Suppressor macrophage treated with lipopolysaccharide for 1 hour (primary cell): ENCODE measurements at places on chromosomes 2 and 18.

- DNase-seq, result no peak
Measured at GRCh38 chr2:105103481-105103880, 65.6 kb downstream of the MRPS9 start.

GRCh38 chr18:10846657-10847407 lies 302.5 kb downstream of the PIEZO2 start:
- no peak for DNase-seq

GRCh38 chr18:44679914-44680272 lies 795 bp upstream of the SETBP1 start:
- peak; percentile 52 for DNase-seq

- DNase-seq, result no peak
Measured at GRCh38 chr18:79542876-79543750, 136.5 kb upstream of the CTDP1 start.

GRCh38 chr18:28814365-28814764 lies 637.4 kb upstream of the CDH2 start:
- no peak for DNase-seq

DNA sequence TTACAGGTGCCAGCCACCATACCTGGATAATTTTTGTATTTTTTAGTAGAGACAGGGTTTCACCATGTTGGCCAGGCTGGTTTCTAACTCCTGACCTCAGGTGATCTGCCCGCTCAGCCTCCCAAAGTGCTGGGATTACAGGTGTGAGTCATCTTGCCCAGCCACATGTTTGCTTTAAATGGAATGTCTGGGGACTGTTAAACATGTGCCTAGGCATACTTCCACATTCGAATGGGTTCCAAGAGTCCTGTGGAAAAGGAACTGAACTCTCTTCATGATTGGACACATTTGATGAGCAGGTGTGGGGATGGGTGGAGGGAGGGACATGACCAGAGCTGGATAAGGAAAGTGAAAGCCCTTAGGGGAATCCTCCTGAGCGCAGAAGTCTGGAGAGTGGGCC lies 58.4 kb upstream of the GREB1L start:
- DNase-seq, result no peak

- no peak for DNase-seq
Measured at GRCh38 chr18:40577239-40577980, 1377.6 kb upstream of the PIK3C3 start.

DNA sequence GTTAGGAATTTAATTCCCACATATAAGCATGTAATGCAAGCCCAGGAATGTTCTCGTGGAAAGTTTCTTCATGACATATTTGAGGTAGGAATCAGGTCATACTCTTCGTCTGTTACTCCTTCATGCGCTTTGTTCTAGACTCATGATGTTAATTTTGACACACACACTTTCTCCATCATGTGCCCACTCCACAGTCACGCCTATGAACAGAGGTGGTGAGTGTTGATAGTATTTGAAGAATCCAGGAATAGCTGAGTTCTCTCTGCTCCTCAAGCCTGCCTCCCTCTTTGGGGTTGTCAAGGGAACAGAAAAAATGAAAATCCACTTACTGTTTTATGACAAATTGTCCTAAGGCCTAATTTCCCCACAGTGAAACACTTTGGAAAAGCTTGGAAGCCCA lies 117.3 kb upstream of the SERPINE2 start:
- DNase-seq, result no peak

- DNase-seq, result no peak
Measured at GRCh38 chr2:237343993-237344392, 70.0 kb downstream of the COL6A3 start.

DNA sequence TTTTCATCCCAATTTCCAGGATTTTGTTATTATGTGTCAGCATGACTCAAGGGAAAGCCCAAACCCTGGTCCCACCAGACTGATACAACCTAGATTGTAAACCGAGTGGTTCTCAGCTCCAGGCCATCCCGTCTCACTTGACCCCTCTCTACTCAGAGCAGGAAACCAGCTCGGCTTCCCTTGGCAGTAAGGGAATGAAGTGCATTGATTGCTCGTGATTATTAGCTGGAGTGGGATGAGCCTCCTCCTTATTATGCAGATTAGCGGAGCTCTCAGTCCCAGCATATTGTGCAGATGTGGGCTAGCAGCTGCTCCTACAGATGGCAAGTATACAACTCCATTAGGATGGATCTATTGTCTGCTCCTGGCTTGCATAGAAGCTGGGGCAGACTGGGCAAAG lies 167.6 kb downstream of the LNPK start:
- DNase-seq, result no peak

DNA sequence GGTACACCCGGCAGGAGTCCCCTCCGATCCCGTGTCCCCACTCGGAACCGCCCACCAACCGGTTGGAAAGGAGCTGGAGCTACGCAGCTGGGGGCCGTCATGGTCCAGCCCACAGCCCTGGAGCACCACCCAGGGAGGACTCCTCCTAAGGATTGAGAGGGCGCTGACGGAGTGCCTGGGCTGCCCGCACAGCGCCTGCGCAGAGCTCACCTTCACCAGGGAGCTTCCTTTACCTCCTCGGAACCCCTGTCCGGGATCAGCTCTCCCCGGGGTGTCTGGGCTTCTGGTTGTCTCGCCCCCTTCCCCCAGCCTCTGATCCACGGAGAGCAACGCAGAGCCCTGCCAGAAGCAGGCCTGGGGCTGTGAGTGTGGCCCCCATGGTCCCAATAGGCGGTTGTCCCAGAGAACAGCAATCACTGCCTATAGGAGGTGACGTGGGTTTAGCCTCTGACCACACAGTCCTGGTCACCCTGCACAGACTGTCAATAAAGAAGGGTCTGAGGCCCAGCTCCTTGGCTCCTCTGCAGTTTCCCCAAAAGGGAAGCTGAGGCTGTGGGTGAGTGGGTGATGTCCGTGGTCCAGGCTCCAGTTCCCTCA lies 14.6 kb downstream of the ALPG start:
- DNase-seq, result no peak

GRCh38 chr18:1094409-1094808 lies 189.7 kb downstream of the ADCYAP1 start:
- DNase-seq, result no peak

DNA sequence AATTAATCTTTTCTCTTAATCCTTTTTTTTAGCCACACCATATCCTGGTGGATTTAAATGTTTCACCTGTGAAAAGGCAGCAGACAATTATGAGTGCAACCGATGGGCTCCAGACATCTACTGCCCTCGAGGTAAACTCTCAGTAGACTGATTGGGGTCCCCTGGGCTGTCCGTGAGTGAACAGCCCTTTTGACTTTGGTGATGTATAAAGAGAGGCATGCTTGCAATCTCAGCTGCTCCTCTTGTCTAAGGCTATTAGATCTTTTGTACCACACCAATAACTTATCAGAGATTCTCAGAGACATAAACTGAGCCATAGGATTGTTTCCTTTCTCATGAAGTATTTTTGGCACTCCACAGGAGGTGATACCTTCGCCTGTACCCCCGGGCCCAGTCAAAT lies 118.6 kb downstream of the LYPD6 start:
- DNase-seq, result no peak

DNA sequence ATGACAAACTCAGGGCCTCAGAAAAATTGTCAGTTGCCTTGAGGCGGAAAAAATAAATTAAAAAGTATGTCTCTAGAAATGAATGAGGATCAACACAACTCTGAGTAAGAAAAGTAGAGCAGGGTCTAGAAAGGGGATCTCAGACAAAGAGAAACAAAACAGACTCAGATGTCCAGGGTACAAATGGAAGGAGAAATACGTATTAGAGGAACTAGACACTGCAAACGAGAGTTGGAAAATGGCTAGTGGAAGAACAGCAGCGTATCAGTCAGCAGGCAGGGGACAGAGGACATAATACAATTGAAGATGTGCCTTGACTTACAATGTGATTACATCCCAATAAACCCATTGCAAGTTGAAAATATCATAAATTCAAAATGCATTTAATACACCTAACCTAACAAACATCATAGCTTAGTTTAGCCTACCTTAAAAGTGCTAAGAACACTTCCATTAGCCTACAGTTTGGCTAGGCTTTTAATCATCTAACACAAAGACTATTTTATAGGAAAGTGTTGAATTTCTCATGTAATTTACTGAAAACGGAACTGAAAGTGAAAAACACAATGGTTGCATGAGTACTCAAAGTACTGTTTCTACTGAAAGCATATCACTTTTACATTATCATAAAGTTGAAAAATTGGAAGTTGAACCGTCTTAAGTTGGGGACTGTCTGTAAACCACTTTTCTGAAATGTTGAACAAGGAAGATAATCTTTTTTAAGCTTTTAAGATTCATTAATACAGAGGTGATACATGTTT lies 182.8 kb downstream of the NBAS start:
- DNase-seq, result no peak

- DNase-seq, result no peak
Measured at GRCh38 chr18:26863122-26863879, 2.2 kb downstream of the AQP4 start.

- DNase-seq, result peak; percentile 47
Measured at GRCh38 chr2:28681606-28682005, 70.0 kb upstream of the PPP1CB start.

DNA sequence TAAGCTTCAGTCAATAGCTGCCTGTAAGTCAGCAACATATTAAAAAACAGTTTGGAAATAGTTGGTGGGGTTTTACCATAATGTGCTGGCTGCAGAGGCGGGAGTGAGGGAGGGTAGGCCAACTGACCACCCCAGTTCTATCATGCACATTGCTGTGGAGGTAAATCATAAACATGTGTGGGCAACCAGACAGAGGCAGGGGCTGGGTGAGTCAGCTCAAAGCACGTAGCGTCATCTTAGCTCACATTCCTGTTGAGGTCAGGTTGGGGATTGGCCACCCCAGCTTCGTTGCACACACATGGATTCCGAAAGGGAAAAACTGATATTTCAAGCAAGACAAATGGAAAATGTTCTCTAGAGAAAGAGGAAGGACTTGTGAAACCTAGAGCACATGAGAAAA lies 19.5 kb downstream of the GPR45 start:
- no peak for DNase-seq

GRCh38 chr18:39200153-39200552 lies 1634.6 kb upstream of the CELF4 start:
- no peak for DNase-seq

- DNase-seq, result peak; percentile 75
Measured at GRCh38 chr18:48197819-48198218, 211.4 kb downstream of the ZBTB7C start.

GRCh38 chr2:221518201-221518934 lies 53.7 kb downstream of the EPHA4 start:
- no peak for DNase-seq

DNA sequence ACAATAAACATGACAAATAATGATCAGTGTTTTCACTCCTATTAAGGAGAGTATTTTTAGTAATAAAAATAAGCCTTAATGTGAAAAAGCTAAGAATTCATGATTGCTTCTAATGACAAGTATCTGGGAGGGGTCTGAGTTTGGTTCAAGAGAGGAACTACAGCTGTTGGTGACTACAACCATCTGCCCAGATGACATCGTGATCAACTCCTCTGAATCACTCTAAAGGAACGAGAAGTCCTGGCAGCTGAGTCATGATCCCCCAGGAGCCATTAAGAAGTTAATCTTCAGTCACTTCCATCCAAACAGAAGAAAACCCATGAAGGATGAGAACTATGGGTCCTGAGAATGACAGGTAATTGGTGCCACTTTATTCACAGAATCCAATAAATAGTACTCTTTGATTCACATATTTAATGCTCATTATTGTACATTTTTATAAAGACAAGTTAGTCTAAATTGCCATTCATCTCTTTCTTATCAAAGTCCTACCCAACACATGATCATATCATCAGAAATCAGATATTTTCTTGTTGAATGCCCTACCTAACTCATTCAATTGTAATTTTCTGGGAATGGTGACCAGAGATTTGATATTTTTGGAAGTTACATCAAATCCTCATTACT lies 6.8 kb downstream of the TFPI start:
- peak; percentile 94 for DNase-seq

DNA sequence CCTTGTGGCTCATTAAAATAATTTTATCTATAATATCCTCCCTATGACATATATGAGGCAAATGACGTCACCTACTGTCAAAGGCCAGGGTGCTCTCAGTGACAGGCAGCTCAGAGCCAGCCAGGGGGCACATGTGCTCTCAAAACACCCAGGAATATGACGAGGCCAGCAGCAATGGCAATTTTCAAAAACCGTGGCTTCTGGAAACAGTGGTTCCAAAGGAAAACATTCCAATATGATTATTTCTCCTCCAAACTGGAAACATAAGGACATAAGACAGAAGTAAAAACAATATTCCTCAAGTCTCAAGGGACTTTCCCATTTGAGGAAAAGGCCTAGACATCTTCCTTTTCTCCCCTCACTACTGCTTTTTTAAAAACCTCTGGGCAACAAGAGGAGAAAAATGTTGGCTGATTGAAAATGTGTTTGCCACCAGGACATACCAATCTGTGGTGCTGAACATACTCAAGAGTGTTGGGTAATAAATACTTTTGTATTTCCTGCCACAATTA lies 40.8 kb downstream of the RNF152 start:
- no peak for DNase-seq

GRCh38 chr2:105776560-105776928 lies 31.8 kb downstream of the NCK2 start:
- DNase-seq, result peak; percentile 27

DNA sequence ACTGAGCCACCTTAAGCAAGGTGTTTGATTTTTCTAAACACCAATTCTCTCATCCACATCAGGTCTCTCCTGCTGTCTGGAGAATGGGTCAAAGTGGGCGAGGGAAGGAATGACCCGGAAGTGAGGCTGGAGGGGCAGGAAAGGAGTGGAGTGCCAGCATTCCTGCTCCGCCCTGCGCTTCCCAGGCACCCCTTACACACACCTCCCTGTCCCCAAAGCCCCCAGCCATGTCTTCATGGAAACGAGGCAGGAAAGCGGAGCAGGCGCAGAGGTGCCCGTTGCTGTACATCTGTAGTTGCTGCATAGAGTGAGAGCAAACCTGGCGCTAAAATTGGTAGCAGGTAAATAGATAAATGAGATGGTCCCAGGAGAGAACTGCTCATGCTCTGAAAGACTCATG lies 27.2 kb upstream of the NT5DC4 start:
- DNase-seq, result no peak

- no peak for DNase-seq
Measured at GRCh38 chr2:95262896-95263542, 11.2 kb upstream of the PROM2 start.

DNA sequence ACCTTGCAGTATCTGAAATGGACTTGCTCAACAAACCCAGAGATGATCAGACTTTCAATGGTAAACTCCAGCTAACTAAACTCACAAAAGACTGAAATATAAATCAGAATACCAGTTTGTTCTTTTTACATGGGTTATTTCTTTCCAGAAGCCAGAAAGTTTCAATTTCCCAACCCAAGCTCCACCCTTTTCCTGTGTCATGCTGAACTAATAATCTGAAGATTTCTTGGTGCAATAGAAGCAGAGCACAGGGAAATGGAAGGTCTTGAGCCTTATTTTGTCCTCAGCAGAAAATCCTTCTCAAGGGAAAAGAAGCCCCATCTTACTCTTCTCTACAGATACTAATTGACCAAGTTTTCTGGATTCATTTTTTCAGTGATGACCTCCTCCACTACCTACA lies 93.3 kb upstream of the PAPOLG start:
- peak; percentile 71 for DNase-seq

GRCh38 chr2:233553366-233553765 lies 13.2 kb downstream of the USP40 start:
- DNase-seq, result no peak

GRCh38 chr2:231932711-231932970 lies 6.4 kb upstream of the NPPC start:
- no peak for DNase-seq
